ENCODE measurements at places on chromosomes 11 and 22.
A peak's percentile ranks its signal among the peaks of the same experiment; 100 is the strongest.

DNA sequence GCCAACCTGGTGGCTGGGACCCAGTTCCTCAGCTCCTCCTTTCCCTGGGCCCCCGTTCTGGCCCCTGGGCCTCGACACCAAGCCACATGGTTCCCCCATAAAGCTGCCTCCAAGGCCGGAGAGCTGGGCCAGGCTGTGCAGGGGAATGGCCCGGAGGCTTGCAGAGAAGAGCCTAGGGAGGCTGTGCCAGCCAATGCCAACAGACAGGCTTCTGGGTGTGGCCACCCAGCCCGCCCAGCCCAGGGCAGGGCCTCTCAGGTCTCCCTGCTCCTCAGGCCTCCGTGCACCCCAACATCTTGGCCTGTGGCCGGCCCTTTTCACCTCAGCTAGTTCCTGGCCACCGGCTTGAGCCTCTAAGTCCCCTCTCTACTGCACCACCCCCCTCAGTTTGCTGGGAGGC is 17.4 kb upstream of the FLRT1 start:
- no peak for DNase-seq

DNA sequence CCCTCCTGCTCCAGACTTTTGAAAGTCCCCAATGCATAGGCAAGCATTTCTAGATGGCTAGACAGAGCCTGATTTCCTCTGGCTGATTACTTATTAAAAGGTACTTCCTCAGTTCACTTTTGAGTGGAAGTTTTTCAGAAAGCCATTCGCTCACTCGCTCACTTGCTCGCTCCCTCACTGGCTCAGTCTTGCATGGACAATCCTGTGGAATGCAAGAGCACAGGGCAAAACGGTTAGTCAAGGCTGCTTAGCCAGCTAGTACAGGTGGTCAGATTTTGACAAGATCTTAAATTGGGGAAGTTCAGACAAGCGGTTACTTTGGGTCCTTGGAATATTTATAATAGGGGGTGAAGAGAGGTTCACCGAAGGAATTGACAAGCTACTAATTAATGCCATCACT is 101.0 kb downstream of the ARL14EP start:
- no peak for DNase-seq

DNA sequence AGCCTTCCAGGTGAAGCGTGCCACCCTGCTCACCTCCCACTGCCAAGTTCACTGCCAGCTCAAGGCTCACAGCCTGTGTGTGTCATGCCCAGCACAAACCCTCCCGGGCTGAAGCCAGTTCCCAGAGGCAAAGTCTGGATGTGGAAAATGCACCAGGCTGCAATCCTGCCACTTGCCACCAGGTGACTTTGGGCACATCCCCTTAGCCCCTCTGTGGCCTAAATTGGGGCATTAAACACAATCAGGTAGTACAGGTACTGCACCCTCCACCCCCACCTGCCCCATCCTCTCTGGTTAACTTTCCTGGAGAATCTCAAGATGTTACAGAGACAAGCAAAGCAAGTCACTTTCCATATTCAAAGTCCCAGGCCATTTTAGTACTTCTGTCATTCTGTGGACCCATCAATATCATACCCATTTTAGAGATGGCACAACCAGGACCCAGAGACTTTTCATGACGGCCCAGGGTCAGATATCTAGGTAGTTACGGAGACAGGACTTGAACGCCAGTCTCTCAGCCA is 1.8 kb upstream of the RASD2 start:
- peak; percentile 24 for DNase-seq

GRCh38 chr11:66359662-66360087 is 11.9 kb downstream of the SLC29A2 start:
- no peak for DNase-seq

DNA sequence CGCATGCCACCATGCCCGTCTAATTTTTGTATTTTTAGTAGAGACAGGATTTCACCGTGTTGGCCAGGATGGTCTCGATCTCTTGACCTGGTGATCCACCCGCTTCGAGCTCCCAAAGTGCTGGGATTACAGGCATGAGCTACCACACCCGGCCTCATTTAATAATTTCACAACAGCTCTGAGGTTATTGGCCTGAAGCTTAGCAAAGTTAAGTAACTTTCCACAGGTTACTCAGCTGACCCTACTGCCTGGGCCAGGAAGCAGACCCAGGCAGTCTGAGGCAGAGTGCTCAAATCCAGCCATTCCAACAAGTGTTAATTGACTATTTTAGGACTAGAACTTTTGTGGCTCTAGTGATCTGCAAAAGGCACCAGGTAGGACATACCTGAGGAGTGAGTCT is 52.2 kb upstream of the L3MBTL2 start:
- no peak for DNase-seq

- DNase-seq, result no peak
Observed at GRCh38 chr22:38987171-38987895, 5.2 kb downstream of the APOBEC3B start.

- DNase-seq, result no peak
Observed at GRCh38 chr11:114358716-114359115, 41.6 kb downstream of the C11orf71 start.

GRCh38 chr11:60872124-60872960 is 5.0 kb downstream of the ZP1 start:
- peak; percentile 58 for DNase-seq

DNA sequence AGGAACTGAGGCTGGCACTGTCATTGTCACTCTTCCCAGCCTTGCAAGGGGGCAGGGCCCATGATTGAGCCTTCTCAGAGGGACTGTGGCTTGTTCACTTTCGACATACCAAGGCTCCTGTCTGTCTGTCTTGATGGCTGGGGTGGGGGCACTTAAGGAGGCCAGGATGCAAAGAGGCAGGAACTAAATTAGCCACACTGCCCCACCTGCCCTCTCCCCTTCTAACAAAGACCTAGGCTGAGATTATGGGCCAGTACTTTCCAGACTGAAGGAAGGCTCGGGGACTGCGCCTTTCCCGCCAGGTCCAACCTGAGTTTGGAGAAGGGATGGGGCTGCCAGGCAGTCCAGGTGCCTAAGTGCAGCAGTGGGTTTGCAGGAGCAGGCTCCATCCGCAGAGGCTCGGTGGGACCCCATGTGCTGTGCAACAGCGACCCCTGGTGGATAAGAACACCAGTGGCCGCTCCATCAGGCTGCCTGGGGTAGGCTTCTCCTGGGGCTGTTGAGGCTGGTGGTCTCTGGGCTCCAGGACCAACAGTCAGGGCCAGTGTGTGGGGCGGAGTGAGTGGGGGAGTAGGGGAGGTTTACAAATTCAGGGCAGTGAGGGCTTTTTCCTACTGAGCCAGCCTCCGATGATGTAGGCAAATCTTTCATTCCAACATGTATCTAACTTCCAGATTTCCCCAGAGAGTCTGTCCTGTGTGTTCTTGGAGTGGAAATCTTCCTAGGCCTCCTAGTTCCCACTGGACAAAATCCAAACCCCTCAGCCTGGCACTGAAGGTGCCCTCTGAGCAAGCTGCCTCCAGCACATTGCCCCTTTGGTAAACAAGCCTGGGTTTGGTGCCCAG is 93.9 kb downstream of the INSC start:
- DNase-seq, result peak; percentile 19

DNA sequence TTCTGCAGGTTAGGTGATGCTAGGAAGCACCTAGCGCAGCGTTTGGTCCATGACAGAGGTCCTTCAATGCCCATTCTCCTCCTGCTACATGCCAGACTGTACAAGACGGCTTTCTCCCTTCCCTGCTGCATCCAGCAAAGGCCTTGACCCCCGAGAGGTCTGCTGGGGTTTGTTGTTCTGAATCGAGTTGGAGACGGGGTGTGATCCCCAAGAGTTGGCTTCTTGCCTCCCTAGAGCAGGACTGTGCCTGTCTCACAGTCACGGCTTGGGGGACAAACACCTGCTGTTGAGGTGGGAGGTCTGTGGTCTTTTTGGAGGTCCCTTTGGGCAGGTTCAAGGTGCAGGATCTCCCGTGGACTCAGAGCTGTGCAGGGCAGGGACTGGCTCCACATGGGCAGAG is 352.3 kb upstream of the B3GAT1 start:
- DNase-seq, result no peak

DNA sequence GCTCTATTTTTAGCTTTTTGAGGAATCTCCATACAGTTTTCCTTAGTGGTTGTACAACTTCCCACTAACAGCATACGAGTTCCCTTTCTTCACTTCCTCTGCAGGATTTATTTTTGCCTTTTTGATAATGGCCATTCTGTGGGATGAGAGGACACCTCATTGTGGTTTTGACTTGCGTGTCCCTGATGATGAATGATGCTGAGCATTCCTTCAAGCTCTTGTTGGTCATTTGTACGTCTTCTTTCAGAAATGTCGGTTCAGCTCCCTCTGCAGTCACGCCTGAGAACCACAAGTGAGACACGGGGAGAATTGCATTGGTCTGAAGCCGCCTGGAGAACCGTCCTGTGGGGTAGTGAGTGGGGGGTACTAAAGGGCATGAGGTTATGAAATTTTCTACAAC is 2.0 kb upstream of the KRTAP5-10 start:
- no peak for DNase-seq
